ENCODE measurements at places on chromosomes 5 and 9. TPM values are rescaled to one million over a fixed set of nuclear protein-coding genes. Genes with fewer than 3 reads are reported as not detected.

GRCh38 chr9:71552480-71552879 lies 215.8 kb downstream of the CEMIP2 start:
- DNase-seq: no peak

DNA sequence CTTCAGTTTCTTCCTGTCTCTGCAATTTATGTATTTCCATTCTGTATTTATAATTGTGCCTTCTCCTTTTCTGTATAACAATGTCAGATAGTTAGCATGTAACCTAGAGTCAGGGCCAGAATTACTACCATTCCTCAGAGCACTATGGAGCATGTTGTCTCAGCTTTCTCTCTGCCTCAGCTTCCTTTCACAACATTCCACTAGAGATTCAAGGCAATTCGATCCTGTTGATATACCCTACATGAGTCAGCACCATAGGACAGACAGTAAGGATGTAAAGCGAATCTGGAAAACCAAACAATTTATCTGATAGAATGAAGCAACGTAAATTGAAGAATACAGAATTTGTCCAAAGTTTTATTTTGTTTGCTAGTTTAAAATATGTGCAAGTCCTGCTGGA lies 728.3 kb upstream of the SEMA6A start:
- DNase-seq: no peak

DNA sequence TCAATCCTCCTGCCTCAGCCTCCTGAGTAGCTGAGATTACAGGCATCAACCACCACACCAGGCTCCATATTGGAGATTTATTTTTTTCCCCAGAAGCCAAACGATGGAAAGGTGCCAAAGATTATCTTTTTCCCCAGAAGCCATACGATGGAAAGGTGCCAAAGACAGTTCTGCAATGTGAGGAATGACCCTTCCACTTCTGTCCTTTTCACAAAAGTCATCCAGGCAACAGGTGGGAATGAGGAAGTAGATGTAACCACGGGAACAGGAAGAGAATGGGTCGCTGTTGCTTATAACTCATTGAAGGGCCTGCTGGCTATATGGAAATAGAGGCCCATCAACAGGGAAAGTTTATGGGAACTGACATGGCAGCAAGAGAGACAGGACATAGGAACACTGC lies 233.7 kb upstream of the MSX2 start:
- no peak for DNase-seq

GRCh38 chr5:145509336-145510136 lies 325.6 kb downstream of the PRELID2 start:
- DNase-seq: no peak

DNA sequence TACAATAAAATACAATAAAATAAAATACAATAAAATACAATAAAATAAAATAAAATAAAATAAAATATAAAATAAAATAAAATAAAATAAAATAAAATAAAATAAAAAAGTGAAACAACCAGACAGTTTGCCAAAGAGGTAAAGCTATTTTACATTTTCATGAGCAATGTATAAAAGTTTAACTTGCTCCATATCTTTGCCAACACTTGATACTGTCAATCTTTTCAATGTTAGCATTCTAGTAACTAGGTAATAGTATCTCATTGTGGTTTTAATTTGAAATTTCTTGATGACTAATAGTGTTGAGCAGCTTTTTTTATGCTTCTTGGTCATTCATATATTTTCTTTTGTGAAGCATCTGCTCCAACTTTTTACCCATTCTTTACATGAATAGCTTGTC lies 17.3 kb downstream of the TTC33 start:
- no peak for DNase-seq

The SCGB3A1 gene
- not detected for total RNA-seq

DNA sequence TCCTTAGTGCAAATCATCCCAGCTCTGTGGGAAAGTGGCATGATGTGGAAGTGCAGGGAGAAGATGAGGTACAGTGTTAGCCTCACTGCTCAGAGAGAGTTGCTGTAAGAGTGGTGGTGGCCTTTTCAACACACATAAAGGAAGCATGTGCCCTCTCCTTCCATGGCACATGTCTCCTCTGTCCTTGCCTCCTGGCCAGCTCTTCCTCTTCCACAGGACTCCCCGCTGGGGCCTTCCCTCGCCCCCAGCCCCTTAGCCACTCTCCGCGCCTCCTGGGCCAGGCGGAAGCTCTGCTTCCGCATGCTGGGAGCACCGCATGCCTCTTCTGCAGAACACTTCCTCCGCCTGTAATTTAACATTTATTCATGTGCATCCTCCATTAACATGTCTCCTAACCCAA lies 4.8 kb upstream of the KCNMB1 start:
- DNase-seq: no peak

The KCNN2 gene
- not detected for total RNA-seq

DNA sequence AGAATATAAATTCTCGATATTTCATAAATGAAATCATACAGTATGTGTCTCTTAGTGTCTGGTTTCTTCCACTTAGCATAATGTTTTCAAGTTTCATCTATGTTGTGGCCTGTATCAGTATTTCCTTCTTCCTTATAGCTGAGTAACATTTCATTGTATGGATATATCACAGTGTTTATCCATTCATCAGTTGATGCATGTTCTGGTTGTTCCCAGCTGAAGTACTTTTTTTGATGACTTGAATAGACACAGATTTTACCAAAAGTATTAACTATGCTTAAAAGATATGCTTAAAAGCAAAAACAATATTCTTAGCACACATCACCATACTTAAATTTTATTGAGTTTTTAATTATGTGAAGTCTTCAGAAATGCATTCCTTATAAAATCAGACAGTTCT lies 12.7 kb downstream of the RAB14 start:
- DNase-seq: no peak

- DNase-seq: no peak
These were observed 875.4 kb upstream of the WWC1 start for GRCh38 chr5:167415779-167416746.

DNA sequence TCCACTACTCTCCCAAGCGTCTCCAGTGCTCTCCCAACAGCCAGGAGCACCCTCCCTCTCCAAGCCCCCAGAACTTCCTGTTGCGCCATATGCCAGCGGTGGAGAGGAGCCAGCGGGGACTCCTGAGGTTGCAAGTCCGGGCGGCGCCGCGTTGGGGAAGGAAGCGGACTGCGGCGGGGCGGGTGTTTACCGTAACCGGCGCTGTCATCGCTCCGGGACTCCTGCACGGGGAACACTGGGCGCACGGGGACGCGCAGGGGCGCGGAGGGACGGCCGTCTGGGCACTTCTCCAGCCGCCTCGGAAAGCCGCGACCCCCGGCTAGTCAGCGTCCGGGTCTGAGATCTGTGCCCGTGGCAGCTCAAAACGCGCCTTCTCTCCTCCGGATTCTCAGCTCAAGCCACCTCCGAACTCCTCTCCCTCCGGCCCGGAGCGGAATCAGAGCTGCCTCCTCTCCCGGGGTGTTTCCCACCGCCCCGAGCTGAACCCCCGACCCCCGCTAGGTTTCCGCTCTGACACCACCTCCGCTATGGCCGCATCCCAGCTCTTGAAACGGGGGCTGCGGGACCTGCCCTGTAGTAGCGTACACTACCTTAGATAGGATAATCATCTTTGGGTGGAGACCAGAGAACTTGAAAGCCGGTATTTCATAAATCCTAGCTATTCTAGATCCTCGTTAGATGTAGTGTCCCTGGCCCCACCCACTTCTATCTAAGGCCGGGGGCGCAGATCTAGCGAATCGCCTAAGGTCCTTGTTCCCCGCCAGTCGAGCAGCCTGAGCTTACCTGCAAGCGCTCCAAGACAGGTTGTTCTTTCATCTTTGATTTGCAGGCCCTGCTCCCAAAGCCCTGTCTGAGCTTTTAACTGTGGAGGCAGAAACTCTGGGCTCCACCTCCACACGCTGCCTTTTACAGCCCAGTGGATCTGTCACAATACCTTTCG lies at the start of gene TRPM6:
TSS of gene TRPM6 (minus strand) at position 881 of the 940 bp plus-strand sequence. CDS start at position 816, 65 bp downstream.
- peak; percentile 49 for DNase-seq

DNA sequence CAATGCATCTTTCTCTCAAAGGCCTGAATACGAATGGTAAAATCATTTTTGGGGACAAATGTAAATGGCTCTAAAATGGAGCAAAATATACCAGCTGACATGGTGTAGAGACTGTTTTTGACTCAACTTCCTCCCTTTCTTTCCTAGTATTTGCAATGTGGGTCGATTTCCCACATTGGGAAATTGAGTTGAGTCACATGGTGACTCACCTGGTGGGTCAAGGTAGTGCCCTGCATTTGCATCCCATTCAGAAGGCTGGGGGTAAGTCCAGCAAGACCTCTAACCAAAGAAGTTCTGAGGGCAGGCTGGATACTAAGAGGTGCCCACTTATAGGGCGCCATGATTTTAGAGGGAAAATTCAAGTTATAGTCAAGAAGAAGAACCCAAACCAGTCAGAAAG lies 179.6 kb upstream of the MPDZ start:
- DNase-seq: no peak

DNA sequence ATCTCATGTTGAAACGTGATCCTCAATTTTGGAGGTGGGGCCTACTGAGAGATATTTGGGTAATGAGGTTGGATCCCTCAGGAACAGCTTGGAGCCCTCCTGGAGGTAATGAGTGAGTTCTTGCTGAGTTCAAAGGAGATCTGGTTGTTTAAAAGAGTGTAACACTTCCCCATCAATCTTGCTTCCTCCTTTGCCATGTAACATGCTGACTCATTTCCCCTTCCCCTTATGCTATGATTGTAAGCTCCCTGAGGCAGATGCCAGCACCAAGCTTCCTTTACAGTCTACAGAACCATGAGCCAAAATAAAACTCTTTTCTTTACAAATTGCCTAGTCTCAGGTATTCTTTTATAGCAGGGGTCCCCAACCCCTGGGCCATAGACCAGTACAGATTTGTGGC lies 352.3 kb downstream of the SLCO4C1 start:
- DNase-seq: no peak

DNA sequence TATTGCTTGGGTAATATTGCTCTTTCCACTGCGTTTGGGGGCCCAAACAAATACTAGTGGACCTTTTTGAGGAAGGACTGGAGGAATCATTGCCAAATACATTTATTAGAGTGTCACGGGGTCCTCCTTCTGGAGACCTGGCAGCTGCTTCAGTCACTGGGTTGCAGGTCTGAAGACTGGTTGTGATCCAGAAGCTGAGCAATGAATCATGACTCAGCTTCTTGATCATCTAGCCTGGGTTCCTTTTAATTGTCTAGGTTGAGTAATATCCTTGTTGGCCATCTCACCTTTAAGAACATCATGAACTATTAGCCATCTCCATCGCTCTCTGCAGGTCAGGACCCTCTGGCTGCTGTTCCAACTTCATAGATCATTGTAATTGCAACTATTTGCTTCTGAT lies 15.4 kb upstream of the UBAP1 start:
- DNase-seq: no peak
